ENCODE measurements at places on chromosomes 16 and 17.

DNA sequence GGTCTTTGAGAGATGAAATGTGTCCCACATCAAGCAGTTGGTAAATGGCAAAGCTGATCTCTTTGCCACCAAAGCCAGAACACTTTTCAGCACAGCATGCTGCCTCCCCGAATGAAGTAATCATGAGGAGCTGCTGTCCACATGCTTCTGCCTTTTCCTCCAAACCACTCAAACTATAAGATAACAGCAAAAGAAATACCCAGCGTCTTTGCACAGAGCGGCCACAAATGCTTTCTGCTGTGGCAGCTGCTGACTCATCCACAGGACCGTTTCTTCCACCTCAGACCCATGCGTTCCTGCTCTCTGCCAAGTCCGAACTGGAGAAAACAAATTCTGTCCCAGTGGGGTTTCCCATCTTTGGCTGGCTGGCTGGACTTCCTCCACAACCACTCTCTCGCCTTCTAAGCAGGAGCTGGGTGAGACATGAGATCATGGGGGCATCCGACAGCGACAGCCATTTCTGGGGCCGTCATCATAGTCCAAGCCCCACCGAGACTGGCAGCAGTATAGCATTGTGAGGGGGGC is 27.1 kb downstream of the TBC1D3B start:
- DNase-seq = no peak

- DNase-seq = no peak
Observed at GRCh38 chr17:66589892-66590291, 245.0 kb upstream of the CACNG5 start.

GRCh38 chr17:50588391-50589049 is 28.0 kb downstream of the CACNA1G start:
- DNase-seq = no peak

GRCh38 chr17:68595986-68596385 is 5.2 kb downstream of the FAM20A start:
- no peak for DNase-seq

DNA sequence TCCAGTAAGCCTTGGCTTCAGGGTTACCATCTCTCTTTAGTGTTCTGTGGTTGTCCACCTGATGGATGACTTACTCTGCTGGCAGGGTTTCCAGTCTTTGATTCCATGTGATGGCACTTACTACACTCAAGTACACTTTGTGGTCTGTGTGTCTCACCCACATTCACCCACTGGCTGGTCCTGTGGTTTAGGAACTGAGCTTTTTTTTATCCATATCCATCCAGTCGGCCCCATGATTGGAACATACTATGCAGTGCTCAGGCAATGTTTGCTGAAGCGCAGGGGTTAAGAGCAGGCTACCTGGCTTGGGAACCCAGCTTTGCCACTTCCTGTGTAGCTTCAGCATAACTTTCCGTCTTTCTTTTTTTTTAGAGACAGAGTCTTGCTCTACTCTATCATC is 2.8 kb upstream of the FUS start:
- DNase-seq = peak; percentile 42

DNA sequence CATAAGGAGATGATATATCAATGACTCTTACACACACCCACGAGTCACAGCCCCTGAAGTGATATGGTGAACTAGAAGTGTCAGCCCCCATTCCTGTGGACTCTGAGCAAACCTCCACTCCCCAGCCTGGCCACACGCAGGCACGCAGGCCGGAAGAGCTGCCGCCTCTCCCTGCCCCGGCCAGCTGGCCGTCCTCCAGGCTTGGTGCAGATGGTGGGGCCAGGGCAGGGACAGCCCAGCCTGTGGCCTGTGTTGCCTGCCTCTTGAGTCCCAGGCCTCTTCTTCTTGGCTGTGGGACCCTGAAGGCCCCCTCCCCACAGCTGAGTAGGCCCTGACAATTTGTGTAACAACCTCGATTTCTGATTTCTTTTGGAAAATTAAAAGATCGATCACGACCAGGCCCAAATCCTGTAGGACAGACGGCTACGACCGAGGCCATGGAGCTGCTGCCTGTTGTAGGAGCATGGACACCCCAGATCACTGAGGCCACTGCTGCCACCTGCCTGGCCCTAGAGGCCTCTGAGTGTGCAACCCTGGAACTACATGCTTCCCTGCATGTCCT is 10.0 kb upstream of the MPRIP start:
- DNase-seq = no peak

- DNase-seq = no peak
Observed at GRCh38 chr17:40629842-40630241, 17.8 kb downstream of the SMARCE1 start.

DNA sequence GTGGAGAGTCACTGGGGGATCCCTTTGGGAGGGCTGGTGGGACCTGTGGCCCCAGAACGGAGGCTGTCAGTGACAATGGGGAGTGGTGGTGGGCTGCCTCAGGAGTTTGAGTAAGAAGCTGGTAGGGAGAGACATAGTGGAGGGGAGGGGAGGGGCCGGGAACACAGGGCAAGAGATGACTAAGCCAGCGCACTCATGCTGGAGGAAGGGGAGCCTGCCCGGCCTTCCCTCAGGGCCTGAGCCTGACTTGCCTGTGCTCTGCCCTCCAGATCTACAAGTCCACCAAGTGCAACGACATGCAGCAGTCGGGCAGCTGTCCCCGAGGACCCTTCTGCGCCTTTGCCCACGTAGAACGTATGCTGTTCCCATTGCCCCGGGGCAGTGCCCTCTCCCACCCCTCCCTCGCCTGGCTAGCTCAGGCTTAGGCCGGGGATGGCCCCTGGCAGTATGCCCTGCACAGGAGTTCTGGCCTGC is 29.3 kb downstream of the UNC13D start:
- DNase-seq = no peak

DNA sequence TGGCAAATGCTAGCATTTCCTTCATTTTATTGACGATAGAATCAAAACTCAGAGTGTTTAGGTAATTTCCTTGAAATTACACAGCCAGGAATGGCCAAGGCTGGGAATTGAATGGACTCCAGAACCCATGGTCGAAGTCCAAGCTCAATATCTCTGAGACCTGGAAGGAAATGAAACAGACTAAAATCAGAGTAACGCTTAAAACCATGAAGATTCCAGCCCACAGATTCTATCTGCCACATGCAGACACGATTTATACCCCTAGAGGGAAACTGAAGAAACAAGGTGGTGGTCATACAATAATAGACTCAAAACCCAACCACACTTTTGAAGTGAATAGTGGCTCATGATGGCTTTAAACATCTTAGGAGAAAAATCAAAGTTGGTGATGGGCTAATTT is 95.6 kb downstream of the PRKCA start:
- no peak for DNase-seq

GRCh38 chr17:64386412-64387144 is 4.1 kb downstream of the PECAM1 start:
- no peak for DNase-seq

- DNase-seq = no peak
Observed at GRCh38 chr17:6352016-6352415, 82.9 kb downstream of the AIPL1 start.

GRCh38 chr16:56609463-56609921 is 1.1 kb downstream of the MT2A start:
- peak; percentile 63 for DNase-seq

GRCh38 chr17:33667671-33668070 is 374.6 kb upstream of the ASIC2 start:
- DNase-seq = no peak

DNA sequence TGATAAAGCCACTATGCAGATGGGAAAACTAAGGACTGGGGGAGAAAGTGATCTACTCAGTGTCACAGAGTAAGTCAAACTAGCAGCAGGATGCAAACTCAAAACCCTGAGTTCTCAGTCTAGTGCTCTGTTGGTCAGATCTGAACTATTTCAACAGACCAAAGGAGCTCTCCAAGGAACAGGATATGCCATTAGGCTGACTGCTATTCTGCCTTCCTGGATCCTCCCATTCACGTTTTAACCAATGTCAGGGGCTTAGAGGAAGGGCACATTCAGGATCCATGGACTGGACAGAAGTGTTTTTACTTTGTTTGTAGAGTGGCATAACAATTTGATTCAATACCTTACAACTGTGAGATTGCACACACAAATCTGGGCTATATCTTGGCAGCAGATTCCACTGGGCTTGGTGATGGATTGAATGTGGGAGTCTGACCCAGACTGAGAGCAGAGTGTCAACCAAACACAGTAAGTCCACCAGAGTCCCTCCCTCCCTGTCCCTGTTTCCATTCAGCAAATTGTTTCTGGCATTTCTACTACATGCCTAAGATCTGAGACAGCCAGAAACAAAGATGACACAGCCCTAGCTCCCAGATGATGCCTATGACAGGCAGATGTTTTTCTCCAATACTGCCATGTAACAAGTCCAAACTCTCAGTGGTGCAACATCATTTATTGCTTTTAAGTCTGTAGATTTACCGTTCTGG is 337.8 kb upstream of the CDH5 start:
- DNase-seq = no peak
